Astrocyte (in vitro differentiated cells and primary cell): ENCODE measurements at places on chromosomes 1 and 21. TPM values are rescaled to one million over a fixed set of nuclear protein-coding genes. Genes with fewer than 3 reads are reported as not detected.

Gene KIF14
- 1.2 and 2.1 TPM in 2 replicates for total RNA-seq

Gene NTRK1
- 0.10 and 0.27 TPM in 2 replicates for total RNA-seq

Gene GNB1
- 583 and 602 TPM in 2 replicates for total RNA-seq

Gene OPTC
- not detected in 2 replicates for total RNA-seq

Gene ERG
- 0.84 and 1.9 TPM in 2 replicates for total RNA-seq

Gene SIM2
- 9.2 and 12.8 TPM in 2 replicates for total RNA-seq

Gene ETV3L
- not detected in 2 replicates for total RNA-seq

Gene CD2
- 0.14 TPM in 1 of 2 replicates, not detected in the other for total RNA-seq

Gene LYPLAL1
- total RNA-seq, result 25.6 and 26.1 TPM in 2 replicates

Gene LAMB3
- total RNA-seq, result 4.2 and 6.1 TPM in 2 replicates

Gene GPR37L1
- not detected in 2 replicates for total RNA-seq

Gene FAM167B
- 0.64 and 0.75 TPM in 2 replicates for total RNA-seq

Gene TMCC2
- total RNA-seq, result 10.6 and 10.8 TPM in 2 replicates

Gene MFSD2A
- 2.9 and 3.3 TPM in 2 replicates for total RNA-seq

Gene COL11A1
- 810 and 1,029 TPM in 2 replicates for total RNA-seq

Gene TMEM269
- 0.07 and 0.09 TPM in 2 replicates for total RNA-seq

Gene OSCP1
- total RNA-seq, result 4.2 and 6.3 TPM in 2 replicates

Gene DLGAP3
- total RNA-seq, result 1.6 and 2.7 TPM in 2 replicates

Gene BGLAP
- 0.66 TPM in 1 of 2 replicates, not detected in the other for total RNA-seq

Gene EFHD2
- 26.0 and 27.2 TPM in 2 replicates for total RNA-seq

Gene KANK4
- total RNA-seq, result 8.5 and 14.5 TPM in 2 replicates

Gene ADGRB2
- total RNA-seq, result 25.1 and 25.8 TPM in 2 replicates

Gene NFASC
- total RNA-seq, result 26.7 and 29.6 TPM in 2 replicates

Gene SNAP47
- total RNA-seq, result 31.6 and 31.9 TPM in 2 replicates

Gene LMX1A
- not detected in 2 replicates for total RNA-seq

Gene USH2A
- total RNA-seq, result 0.02 TPM in 2 replicates

Gene MCOLN2
- total RNA-seq, result 1.4 and 1.6 TPM in 2 replicates

Gene CELF3
- not detected in 2 replicates for total RNA-seq

Gene KRTAP13-2
- not detected in 2 replicates for total RNA-seq

Gene DNAJB4
- total RNA-seq, result 57.9 and 58.6 TPM in 2 replicates

Gene CYP4A11
- not detected in 2 replicates for total RNA-seq

Gene METTL13
- 25.1 and 26.6 TPM in 2 replicates for total RNA-seq

Gene TMEM82
- not detected in 2 replicates for total RNA-seq

Gene SPSB1
- total RNA-seq, result 53.5 and 56.7 TPM in 2 replicates

Gene SPATA21
- total RNA-seq, result not detected in 2 replicates

Gene SIK1
- 58.7 and 68.0 TPM in 2 replicates for total RNA-seq
